Stimulated activated CD8-positive, alpha-beta memory T cell treated with anti-CD3 and anti-CD28 coated beads, Interleukin-2, amount 100 ng/mL, for 1 hour (primary cell): ENCODE measurements at places on chromosomes 5 and 9.

- DNase-seq, result no peak
Measured at GRCh38 chr5:142011572-142012185, 1.1 kb downstream of the GNPDA1 start.

GRCh38 chr5:30804739-30805505, 388.6 kb upstream of the CDH6 start:
- DNase-seq, result no peak

DNA sequence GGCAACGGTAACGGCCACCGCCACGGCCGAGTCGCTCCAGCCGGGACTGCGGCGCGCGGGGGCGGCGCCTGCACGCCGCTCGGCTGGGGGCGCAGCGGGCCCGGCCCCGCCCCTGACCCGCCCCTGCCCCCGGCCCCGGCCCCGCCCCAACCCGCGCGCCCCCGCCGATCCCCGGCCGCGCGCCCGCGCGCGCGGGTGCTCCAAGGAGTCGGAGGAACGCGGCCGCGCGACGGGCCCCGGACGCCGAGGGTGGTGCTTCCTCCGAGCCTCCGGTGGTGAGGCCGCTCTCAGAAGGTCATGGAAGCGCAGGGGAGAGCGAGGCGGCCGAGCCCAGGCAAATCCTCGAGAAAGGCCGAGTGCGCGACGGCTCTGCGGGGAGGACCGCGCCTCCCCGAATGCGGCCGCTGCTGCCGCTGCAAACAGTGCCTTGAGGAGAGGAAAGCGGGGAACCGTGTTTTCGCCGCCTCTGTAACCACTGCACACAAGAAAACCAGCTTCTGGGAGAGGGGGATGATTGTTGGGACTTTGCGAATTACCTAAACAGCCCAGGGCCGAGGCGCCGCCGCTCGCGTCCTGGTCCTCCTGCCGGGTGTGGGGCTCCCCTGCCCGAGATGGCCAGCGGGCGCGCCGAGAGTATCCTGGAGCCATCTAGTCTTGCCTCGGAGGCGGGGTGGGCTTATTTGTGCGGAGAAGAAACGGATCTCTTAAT, at the start of gene LIFR:
Gene LIFR, minus strand, starts transcription at position 48 of the 709 bp plus-strand sequence. CDS start 25,999 bp downstream, outside the sequence.
- no peak for DNase-seq

DNA sequence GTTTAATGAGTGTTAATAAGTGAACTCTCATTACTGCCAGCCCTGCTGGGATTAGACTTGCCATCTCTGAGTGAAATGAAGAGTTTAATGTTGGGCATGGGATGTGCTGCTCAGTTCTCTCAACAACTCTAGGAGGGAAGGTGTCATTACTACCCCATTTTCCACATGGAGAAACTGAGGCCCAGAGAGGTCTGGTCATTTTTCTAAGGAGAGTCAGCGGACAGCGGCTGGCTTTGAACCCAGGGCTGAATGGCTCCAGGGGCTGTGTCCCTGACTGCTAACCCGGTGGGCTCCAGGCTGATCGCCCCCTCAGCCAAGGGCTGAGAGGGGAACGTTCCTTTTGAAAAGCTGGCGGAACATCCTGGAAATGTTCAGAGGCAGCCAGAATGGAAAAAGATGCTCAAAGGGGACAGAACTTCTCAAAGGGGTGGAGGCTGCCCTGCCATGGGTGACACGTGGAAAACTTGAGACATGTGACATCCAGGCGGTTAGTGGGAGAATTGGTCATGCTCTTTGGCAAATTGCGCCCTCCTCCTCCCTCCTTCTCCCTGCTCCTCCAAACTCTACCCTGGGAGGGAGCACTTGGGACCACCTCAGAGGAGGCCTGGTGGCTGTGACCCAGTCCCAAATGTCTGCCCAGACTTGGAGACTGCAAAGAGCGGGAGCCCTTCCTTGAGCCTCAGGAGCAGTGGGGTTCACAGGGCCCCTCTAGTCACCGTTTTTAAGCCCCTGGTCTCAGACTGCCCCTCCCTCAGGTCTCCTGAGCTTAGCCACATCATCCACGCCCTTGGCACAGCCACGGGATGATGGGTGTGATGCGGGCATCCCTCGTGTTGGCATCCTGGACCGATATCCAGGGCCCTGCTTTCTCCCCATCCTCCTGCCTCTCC, 28.7 kb downstream of the DNM1 start:
- no peak for DNase-seq

GRCh38 chr5:153222936-153223335, 267.5 kb upstream of the GRIA1 start:
- no peak for DNase-seq

GRCh38 chr5:95846554-95847260, 24.2 kb upstream of the GLRX start:
- peak; percentile 56 for DNase-seq

DNA sequence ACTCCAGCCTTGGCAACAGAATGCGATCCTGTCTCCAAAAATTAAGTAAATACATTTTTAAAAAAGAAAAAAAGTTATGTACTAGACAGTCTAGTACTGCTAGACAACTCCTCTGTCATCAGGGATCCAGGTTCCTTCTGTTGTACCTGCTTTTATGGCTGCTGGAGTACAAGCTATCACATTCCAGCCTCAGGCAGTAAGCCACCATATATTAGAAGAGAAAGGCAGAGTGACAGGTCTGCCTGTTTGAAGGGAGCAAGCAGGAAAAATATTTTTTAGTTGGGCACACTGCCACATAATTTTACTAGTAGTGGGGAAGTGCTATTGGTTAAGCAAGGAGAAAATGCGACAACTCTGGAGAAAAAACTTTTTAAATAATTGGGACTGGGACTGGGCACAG, 10.9 kb downstream of the RPS6 start:
- no peak for DNase-seq

DNA sequence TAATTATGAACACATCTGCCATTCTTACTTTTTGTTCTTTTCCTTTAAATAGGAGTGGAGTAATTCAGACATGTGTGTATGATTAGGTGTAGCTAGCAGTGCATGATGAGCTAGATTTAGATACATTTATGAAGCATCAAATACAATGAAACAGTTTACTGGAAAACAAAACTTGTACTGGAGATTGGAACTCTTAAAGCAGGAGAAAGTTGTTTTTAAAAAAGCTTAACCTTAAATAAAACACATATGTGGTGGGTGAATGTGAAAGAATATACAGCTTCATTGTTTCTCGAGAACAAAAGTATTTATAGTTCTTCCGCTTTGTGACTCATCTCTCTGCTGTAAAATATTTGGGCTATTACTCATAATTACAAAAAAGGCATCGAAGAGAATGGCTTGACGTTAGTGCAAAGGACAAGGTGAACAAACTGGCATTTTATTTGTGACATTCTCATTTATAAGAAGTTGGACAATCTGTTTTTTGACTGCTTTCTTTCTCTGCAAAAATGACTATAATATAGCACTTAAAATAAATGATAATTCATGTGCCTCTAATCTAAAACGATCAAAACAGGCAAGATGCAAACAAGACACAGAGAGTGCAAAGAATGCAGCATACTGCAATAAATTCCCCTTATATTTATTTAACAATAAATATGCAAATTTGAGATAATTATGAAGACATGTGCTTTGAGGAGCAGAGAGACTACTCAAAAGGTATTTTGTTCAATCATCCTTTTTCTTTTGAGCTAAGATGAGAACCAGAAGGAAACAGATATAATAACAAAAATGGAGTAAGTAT, 478.8 kb downstream of the CETN3 start:
- DNase-seq, result no peak

GRCh38 chr5:72145348-72145747, 38.1 kb downstream of the MAP1B start:
- DNase-seq, result no peak

- DNase-seq, result no peak
Measured at GRCh38 chr9:11663913-11664312, 1029.3 kb upstream of the TYRP1 start.

DNA sequence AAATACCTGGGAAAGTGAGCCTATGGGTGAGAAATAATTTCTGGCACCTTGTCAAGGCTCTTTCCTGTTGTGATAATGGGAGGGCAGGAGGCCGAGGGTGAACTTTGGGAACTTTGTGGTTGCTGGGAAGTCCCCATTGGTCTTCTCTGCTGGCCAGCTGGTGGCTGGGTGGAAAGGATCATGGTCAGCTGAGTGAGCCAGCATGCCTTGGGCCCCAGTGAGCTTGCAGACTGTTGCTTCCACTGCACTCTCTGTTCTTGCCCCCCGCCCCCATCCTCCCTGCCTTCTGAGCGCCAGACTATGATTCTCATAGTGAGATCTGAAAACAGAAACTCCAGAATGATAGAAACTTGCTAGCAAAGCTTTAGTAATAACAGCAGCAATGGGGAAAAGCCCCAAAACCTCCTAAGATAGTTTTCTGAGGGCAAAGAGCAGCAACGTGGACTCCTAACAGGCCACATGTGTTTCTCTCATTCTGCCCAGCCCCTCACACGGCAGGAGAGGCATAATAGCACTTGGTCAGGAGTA, 139.2 kb upstream of the SMARCA2 start:
- no peak for DNase-seq
